Stimulated activated CD8-positive, alpha-beta memory T cell treated with anti-CD3 and anti-CD28 coated beads, Interleukin-4, amount 100 ng/mL, for 1 hour (primary cell): ENCODE measurements at places on chromosomes 5 and 9.

- no peak for DNase-seq
Measured at GRCh38 chr5:62432621-62433064, 20.1 kb downstream of the IPO11 start.

- no peak for DNase-seq
Measured at GRCh38 chr9:127133739-127134167, 11.3 kb upstream of the ANGPTL2 start.

DNA sequence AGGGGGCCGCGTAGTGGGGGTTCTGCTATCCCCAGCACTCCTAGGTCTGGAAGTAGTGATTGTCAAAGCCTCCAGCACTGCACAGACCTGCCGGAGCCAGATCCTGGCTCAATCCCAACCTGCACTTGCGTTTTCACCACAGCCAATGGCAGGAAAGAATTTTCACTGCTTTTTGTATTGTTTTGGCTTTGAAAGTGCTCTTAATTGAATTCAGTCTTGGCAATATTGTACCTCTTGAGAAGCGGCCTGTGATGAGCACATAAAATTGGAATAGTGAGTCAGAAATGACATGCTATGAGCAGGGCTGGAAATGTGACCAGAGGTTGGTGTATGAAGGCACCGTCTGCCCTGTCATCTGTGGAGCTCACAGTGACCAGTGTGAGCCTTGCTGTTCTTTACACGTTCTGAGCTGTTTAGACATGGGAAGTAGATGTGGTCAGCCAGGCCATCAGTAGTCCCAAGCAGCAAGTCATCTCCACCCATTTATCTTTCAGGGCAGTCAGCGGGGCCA, 41.5 kb downstream of the SECISBP2 start:
- DNase-seq, result no peak

GRCh38 chr5:168712280-168712924, 133.2 kb upstream of the PANK3 start:
- no peak for DNase-seq

GRCh38 chr5:136901-137300, 44.9 kb downstream of the PLEKHG4B start:
- DNase-seq, result no peak

GRCh38 chr9:131645078-131645776, 94.6 kb downstream of the RAPGEF1 start:
- DNase-seq, result no peak

- no peak for DNase-seq
Measured at GRCh38 chr5:9363026-9363425, 182.8 kb downstream of the SEMA5A start.

DNA sequence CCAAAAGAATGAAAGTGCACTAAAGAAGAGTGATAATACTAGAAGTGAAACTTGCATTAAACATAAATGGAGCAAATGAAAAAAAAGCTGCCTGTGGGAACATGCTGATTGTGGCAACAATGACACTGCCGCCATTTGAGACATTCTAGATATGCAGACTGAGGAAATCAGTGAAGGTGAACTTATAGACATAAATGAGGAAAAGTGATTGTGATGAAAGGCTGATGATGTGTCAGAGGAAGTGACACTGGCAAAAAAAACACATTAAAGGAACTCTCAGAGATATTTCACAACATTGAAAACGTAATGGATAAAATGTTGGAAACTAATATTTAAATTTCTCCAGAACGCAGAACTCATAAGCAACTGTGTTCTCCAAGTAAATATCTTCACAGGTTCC, 1.2 kb downstream of the ERCC8 start:
- DNase-seq, result no peak

DNA sequence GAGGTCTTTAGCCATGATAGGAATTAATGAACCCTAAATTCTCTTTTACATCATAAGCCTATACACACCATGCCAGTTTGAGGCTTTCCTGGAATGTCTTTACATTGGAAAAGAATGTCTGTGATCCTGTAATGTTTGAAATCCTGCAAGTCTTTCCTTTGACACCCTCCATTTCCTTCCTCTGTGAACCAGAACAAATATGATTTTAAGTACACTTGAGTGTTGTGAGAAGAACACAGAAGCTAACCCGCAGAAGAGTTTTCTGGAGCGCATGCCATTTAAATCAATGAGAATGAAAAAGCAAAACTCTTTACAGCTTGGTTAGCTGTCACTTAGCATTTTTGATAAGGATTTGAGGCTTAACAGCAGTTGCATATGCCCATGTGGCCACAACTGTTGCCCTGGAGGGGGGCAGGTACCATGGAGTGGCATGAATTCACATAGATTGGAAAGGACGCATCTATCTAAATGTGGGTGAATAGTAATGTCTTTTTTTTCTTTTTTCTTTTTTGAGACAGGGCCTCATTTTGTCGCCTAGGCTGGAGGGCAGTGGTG, 372.6 kb downstream of the KDM4C start:
- no peak for DNase-seq

DNA sequence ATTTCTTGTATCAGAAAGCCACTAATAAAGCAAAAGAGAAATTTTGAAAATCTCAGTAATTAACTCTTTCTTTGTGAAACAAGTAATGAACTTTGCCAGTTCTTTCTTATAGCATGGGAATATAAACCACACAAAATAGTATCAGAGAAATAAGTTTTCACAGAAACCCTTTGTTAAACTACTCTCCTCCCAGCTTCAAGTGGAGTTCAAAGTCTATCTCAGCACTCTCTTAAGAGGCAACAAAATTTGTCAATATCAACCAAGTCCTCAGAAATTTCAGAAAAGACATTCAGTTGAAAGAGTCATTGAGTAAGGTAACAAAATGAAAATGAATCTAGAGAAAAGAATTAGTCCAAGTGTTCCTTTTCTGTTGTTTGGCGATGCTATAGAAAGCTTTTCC, 89.3 kb downstream of the NTRK2 start:
- no peak for DNase-seq

GRCh38 chr9:126055381-126055985, 271.1 kb upstream of the MVB12B start:
- no peak for DNase-seq

GRCh38 chr5:131534974-131535373, 100.1 kb downstream of the RAPGEF6 start:
- no peak for DNase-seq

- DNase-seq, result no peak
Measured at GRCh38 chr5:124206540-124206939, 539.9 kb downstream of the ZNF608 start.

- no peak for DNase-seq
Measured at GRCh38 chr5:98349251-98349989, 424.0 kb upstream of the RGMB start.
